ENCODE measurements at places on chromosomes 1 and 21.

GRCh38 chr1:185144233-185144632 lies 12.5 kb downstream of the TRMT1L start:
- no peak for DNase-seq

GRCh38 chr1:161182214-161182613 lies 4.9 kb upstream of the B4GALT3 start:
- no peak for DNase-seq

- DNase-seq = no peak
These were observed 327 bp downstream of the LRRC40 start for GRCh38 chr1:70205071-70205433.

DNA sequence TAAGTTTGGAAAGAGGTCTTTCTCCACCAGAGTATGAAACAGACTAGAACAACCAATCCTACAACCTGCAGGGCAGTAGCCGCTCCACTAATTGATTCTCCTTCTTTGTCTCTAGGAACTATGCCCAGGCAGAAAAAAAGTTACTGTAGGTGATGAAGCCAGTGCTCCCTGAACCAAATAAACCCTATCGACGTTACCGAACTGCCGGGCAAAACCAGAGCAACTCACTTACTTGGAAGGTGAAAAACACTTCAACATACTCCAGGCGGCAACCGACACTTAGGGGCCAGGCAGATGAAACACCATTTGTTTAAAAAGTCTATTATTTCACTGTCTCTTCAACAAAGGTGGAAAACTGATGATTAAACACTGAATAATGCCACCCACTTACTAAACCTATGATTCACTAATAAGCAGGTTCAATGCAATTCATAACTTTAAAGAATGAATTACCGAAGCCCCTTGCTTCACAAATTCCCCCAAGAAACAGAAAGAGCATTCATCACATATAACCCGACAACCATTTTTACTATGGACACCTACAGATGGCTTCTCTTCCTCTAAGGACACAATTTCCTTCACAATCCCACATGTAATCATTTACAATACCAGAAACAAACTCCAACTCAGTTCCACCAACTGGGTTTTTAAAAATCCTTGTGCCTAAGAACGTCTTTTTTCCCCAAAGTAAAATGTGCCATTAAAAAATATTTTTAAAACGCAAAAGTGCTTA lies 1.6 kb downstream of the NRIP1 start:
- DNase-seq = no peak

DNA sequence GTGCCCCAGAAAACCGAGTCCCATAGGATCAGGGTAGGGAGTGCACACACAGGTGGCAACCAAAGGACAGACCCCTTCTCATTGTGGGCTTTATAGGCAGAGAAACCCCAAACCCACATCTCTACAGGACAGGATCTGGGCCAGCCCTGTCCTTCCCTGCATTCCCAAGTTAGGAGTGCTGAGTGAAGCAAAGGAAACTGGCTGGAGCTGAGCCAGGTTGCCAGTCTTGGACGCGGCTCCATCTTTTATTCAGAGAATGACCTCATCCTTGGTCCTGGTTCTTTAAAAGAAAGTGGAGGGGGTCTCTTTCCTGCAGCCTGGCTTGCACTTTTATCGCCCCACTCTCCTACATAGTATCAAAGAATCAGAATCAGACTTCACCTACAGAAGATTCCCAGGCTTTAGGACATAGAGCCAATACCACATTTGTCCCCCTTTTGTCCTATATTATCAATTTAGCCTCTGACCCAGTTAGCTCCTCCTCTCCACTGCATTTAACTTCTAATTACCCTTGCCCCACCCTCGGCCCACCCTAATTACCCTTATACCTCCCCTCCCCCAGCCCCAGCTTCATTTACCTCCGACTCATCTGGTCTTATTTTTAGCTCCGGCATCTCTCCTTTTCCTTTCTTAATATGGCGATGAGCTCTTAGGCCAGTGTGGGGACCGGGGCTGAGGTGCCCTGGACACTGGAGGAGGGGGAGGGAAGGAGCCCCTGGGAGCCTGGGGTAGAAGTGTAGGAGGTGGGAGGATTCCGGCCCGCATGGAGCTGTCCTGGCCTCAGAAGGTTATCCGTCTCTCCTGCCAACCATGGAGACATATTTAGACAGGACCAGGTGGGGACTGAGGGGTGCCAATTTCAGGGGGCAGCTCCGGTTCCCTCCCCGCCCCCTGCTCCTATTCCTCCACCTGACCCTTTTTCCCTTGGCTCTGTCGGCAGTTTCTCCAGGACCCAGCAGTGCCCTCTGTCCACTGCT lies at the start of gene CASQ1:
CASQ1 (plus strand) TSS at position 927 of the 977 bp plus-strand sequence. CDS start 177 bp downstream, outside the sequence.
- DNase-seq = no peak
